Left renal pelvis (tissue), 4 donors: ENCODE measurements at places on chromosomes 16 and 17. TPM values are rescaled to one million over a fixed set of nuclear protein-coding genes. Genes with fewer than 3 reads are reported as not detected.

- no peak for DNase-seq
Measured at GRCh38 chr17:60468371-60468770, 46.1 kb downstream of the CHCT1 start.

GRCh38 chr16:2092256-2092620 lies 43.5 kb downstream of the PKD1 start:
- no peak for DNase-seq

DNA sequence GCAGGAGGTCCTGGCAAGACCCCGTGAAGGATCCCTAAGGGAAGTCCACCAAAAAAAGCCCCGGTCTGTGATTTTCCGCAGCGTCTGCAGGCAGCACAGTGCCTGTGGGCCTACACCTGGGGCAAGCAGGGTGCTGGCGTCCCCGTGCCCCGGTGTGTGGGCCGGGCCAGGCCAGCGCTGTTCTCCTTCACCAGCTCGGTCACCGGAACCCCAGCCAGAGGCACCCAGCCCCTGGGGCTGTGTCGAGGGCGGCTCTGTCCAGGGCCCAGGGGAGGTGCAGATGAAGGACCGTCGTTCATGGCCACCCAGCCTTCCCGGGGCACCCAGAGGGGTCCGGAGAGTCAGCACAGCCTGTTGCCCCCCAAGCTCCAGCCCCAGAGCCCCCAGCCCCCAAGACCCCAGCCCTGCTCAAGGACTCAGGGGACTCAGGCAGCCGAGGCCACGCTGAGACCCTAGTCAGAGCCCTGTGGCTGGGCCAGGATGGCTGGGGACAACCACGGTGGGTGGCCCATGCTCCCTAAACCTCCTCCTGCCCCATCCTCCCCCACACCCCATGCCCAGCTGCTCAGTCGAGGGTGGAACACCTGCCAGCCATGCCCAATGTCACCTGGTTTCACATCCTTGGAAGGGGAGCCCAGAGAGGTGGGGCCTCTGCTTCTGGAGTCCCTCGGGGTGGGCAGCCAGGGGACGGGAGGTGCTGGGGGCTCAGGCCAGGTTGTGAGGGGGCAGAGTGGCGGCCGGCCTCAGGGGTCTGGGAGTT lies 5.7 kb upstream of the C1QTNF8 start:
- DNase-seq, result no peak

DNA sequence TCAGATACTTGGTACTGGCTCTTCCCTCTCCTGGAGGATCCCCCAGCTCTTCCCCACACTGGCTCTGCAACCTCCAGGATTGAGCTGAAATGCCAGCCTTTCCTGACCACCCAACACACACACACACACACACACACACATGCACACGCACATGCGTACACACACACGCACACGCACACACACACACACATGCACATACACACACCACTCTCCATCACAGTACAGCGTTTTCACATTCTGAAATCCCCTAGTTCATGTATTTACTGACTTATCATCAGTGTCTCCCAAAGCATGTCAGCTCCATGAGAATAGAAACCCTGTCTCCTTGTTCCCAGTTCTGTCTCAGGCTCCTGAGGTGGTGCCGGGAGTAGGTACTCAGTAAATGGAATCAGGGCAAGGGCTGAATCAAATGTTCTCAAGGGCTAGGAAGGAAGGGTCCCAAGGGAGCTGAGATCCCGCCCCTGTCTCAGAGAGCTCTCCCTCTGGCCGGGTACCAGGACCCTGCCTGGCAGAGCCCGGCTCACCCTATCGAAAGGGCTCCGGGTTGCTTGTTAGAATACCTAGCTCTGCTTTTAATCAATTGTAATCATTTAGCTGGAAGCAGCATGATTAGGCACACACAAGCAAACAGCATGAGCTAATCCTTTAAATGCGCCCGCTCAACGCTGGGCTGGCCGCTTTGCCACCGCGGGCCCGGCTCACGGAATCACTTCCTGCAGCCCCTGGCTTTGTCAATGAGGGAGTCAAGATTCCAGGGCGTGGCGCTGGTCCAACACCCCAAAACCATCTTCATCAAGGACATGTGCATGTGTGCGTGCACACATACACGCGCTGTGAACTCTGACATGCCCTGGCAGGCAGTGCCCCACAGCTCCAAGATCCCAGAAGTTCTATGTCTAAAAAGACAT lies 140.7 kb downstream of the C16orf78 start:
- no peak for DNase-seq

PABPN1L gene
- polyA plus RNA-seq, result not detected

CCL4 gene
- polyA plus RNA-seq, result 0.16 TPM
